Activated CD8-positive, alpha-beta T cell treated with anti-CD3 and anti-CD28 coated beads, Interleukin-2, amount 10 ng/mL, durations not matched to agents 7 days and 5 days (primary cell): ENCODE measurements at places on chromosomes 1 and 21. TPM values are rescaled to one million over a fixed set of nuclear protein-coding genes. Genes with fewer than 3 reads are reported as not detected.
A peak's percentile ranks its signal among the peaks of the same experiment; 100 is the strongest.

DNA sequence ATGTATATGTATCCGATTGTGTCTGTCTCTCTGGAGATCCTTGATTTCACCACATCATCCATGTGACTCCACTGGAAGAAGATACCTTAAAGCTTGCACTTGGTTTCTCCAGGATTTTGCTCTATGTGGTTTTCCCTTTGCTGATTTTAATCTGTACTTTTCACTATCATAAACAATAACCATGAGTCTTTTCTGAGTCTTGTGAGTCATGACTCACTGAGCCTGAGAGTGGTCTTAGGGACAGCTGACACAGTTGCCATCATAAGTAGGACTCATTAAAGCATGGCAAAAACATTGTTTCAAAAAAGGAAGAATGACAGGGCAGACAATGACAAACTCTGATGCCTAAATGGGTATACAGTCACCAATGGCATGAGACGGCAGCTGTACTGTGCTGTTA lies 226.2 kb downstream of the AKT3 start:
- peaks cover 37% of the 10 kb centered on the region for H3K36me3 ChIP-seq
- peaks cover 5% of the 10 kb centered on the region for H3K4me1 ChIP-seq
- no peak overlapping the region for H3K27ac ChIP-seq
- H3K4me3 ChIP-seq: no peak overlapping the region
- no peak for DNase-seq
- H3K27me3 ChIP-seq: no peaks in the 10 kb centered on the region

Gene CD58
- 24.7 TPM for total RNA-seq

DNA sequence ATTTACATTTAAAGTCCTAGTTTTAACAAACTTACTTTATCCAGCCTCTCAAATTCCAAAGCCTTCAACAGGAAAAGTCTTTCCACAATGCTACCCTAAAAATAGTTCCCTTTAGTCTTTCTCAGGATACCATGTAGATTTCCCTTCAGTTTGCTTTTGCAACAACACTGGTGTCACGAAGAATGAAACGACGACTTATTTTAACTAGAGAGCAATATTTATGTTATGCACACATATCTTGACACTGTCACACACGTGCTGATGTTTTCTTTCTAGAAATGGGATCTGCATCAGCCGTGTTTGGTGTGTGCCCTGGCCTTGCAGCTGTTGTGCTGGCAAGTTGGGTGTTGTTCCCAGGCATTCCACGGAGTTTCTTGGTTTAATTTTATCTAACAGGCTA lies 75.5 kb downstream of the SIPA1L2 start:
- no peak overlapping the region for H3K4me3 ChIP-seq
- H3K27ac ChIP-seq: no peak overlapping the region
- DNase-seq: no peak

GRCh38 chr1:93846206-93846991 lies 32.6 kb downstream of the DNTTIP2 start:
- peak; percentile 88 for DNase-seq
- H3K27me3 ChIP-seq: peaks cover 9% of the 10 kb centered on the region
- peaks cover 3% of the 10 kb centered on the region for H3K36me3 ChIP-seq
- peak overlapping the region; percentile 92 for H3K27ac ChIP-seq
- peak overlapping the region; percentile 93 for H3K4me3 ChIP-seq
- peaks cover 36% of the 10 kb centered on the region for H3K4me1 ChIP-seq

GRCh38 chr1:3772027-3772714 lies 378 bp upstream of the SMIM1 start:
- H3K4me1 ChIP-seq: peaks cover 6% of the 10 kb centered on the region
- no peaks in the 10 kb centered on the region for H3K27me3 ChIP-seq
- DNase-seq: peak; percentile 90

Gene GJB3
- not detected for total RNA-seq

DNA sequence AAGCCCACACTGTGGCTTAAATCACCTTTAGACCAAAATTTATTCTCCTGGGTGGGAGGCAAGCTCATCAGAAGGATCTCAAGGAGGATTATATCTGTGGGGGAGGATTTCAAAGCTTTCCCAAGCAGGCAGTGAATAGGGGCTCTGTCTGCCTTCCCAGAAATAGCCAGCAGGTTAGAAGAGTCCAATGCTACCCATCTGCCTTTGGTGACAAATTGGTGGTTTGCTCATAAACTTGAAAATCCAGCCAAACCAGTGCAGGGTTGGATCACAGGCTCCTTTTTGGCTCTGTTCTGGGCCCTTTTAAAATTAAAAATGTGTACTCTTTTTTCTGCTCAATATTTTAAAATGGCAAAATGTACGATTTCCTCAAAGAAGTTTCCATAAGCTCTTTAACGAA lies 118.9 kb upstream of the ZC3H11B start:
- no peak overlapping the region for H3K4me3 ChIP-seq
- H3K27me3 ChIP-seq: no peaks in the 10 kb centered on the region
- no peaks in the 10 kb centered on the region for H3K4me1 ChIP-seq
- no peak for DNase-seq

Gene F13B
- not detected for total RNA-seq
